Smooth muscle cell of the brain vasculature (primary cell): ENCODE measurements at places on chromosomes 12 and 14.

- DNase-seq, result no peak
Measured at GRCh38 chr14:99067141-99067920, 204.7 kb downstream of the BCL11B start.

DNA sequence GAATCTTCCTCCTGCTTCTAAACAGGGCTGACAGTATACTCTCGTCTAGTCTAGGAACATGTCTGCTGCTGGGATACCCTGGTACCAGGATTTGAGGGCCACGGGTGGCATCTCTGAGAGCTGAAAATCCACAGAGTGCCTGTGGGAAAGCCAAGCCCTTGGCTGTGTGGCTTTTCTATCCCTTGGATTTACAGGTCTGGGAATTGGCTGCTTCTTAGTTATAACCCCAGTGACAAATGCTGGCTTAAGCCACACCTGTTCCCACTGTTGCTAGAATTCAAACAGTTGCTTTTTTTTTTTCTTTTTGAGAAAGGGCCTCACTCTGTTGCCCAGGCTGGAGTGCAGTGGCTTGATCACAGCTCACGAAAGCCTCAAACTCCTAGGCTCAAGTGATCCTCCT, 14.3 kb upstream of the RIN3 start:
- no peak for DNase-seq

GRCh38 chr14:105468621-105469241, 5.9 kb upstream of the CRIP2 start:
- no peak for DNase-seq

- no peak for DNase-seq
Measured at GRCh38 chr12:114444422-114445279, 38.7 kb upstream of the TBX5 start.

DNA sequence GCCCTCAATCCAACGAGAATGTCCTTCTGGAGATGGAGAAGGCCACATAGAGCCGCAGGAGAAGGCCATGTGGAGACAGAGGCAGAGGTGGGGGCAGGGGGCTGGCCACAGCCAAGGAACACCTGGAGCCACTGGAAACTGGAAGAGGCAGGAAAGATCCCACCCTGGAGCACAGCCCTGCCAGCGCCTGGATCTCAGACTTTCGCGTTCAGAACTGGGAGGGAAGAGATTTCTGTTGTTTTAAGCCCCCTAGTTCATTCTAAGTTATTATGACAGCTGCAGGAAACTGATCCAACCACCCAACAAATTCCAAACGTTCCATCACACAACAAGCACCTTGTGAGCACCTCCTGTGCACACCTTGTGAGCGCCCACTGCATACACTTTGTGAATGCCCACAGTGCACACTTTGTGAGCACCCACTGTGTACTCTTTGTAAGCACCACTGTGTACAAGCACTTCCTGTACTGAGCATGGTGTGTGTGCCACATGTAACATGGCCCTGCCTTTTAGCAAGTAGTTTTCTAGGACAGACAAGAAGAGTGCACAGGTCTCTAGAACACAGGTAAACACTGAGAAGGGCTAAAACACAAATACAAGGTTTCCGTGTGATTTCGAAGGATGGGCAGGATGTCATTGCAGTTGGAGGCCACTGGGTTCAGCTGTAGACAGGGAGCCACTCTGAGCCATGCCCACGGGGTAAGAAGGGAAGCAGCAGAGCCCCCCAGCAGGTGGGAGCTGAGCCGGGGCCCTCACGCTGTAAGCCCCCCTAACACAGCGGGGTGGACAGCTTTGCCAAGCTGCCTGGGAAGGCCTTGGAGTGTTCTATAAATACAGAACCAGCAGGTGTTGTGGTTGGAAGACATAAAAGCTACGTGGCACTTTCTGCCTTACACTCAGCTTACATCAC, 15.4 kb downstream of the RIMBP2 start:
- DNase-seq, result no peak

DNA sequence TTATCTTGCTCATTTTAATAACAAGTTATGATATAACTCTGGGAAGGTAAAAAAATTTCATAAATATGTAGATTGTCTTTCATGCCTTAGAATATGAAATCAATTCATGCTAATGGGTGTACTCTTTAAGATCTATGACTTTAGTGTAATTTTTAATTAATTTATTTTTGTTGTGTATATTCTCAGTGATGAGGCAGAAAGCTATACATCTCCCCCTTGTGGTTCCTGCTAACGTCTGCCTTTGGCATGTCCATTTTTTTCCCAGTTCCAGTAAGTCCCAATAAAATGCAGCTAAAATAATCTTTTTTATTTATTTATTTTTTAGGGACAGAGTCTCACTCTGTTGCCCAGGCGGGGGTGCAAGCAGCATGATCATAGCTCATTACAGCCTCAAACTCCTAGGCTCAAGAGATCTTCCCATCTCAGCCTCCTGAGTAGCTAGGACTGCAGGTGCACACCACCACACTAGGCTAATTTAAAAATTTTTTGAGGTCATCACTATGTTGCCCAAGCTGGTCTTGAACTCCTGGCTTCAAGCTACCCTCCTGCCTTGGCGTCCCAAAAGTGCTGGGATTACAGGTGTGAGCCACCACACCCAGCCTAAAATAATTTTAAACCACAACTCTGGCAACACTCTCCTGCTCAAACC, 3.3 kb upstream of the CHURC1 start:
- peak; percentile 7 for DNase-seq

DNA sequence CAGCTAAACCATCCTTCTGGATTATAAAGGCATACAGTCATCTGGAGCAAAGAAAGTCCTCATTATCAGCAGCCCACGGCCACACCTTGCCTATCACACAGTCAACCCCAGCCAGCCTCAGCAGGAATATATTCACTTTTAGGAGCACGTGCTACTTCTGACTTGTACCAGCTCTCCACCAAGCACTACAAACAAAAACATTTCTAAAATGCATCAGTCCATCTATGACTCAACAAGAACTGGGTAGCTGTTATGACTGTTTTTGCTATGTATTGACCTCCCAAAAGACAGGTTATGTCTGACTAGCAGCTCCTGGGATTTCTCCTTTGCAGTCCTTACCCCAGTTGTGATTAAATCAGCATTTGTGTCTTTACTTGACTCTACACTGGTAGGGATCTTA, 31.2 kb downstream of the NUAK1 start:
- no peak for DNase-seq

GRCh38 chr14:51293149-51293911, 53.3 kb downstream of the TMX1 start:
- DNase-seq, result no peak

DNA sequence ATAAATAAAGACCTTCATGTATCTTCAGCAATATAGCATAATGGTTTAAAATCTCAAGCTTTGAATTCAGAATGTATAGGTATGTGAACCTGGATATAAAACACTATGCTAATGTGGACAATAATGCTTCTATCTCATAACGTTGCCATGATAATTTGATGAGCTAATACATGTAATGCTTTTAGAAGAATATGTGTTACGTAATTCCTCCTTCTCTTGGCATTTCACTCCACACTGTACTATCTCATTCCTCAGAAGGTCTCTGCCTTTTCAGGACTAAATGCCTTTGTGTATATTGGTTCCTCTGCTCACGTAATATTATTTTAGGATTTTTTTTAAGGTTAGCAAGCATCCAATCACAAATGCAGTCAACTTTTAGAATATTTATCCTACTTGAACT, 86.5 kb downstream of the FOXA1 start:
- no peak for DNase-seq

DNA sequence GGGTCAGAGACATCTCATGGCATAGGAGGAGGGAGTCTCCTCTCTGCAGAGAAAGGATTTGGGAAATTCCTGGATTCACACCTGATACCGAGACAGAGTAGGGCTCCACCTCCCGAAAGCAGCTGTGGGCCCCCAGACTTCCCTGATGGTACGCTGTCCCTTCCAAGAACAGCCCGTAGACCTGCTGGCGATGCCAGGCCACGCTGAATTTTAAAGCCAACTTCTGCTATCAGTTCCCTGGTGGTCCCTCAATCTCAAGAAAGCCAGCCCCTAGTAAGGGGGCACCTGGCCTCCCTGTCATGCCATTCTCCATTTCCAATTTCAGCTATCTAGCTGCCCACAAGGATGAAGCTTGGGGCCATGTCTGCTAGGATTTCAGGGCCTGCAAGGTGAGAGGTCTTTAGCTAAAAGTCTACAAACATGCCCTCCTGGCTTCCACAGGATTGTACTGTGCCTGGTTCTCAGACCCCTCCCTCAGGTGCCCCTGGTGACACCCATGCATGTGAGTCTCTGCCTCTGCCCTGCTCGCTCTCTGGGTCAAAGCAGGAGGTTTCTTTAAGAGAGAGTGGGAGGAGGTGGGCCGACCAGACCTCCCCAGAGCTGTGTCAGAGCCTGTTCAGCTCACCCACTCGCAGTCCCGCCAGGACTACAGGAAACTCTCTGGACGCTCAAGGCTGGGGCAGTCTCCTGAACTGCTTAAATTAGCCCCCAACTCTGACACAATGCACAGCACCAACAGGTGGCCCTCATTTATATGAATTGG, 30.5 kb downstream of the ANO2 start:
- no peak for DNase-seq

- no peak for DNase-seq
Measured at GRCh38 chr12:69608114-69608513, 2.6 kb downstream of the LRRC10 start.

DNA sequence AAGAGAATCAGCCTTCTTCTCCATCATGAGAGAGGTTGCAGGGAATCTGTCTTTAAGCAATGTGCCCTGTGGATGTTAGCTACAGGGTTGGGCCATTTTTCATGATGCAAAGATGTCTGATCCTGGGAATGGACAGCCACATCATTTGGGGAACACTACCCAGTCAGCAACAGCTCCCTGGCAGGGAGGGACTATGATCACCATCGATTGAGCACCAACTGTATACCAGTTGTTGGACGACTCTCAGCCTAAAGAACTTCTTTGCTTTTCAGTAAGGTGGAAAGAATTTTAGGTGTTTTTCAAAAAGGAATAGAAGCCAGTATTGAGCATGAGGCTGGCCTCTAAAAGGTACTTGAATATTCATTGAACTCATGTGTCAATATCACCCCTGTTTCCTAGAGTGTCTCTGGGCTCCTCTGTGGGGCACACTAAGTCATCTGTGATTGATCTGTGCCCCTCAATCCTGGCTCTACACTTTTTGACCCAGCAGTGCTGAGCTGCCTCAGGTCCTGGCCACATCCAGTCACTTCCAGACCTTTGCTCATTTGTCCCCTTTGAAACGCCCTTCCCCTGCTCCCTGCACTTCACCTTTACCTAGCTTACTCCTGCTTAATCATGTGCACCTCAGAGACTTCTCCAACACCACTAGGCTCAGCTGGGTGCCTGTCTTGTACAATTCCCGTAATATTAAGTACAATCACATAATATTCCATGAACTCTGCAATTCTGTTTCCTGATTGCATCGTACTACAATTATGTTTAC, 2.2 kb upstream of the CLMN start:
- DNase-seq, result no peak

GRCh38 chr12:18578191-18578590, 159.6 kb downstream of the PLCZ1 start:
- DNase-seq, result no peak

- no peak for DNase-seq
Measured at GRCh38 chr12:127416796-127417195, 850.2 kb upstream of the TMEM132C start.

- no peak for DNase-seq
Measured at GRCh38 chr14:49896966-49897365, 4.1 kb downstream of the ARF6 start.

DNA sequence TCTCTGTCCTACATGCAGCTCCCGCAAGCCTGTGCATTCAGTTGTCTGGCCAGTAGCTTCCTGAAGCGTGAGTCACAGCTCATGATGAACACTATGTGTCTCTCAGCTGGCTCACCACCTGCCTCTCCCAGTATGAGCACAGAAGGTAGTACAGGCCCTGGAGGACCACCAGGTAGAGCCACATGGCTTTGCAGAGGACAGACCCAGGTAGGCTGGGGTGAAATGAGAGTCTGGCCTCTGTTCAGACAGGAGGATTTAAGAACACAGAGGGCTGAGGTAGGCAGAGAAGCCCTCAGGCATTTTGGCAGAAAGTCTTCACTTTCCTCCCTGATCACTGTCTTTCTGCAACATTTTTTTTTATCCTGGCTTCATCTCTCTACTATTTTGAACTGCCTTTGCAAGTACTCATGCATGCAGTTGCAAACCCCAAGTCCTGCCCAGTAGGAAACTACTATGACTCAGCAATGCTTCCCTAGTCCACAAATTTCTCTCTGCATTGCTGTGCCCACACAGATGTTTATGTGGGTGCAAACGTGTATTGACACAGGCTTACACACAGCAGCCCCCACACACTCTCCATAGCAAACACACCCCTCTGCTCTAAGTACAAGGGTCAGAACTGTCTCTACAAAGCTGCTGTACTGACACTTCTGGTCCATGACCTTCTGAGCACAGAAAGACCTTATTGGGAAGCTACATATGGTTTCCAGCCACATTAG, 7.2 kb upstream of the SDR9C7 start:
- DNase-seq, result peak; percentile 21

- no peak for DNase-seq
Measured at GRCh38 chr12:24945845-24946244, 3.1 kb downstream of the BCAT1 start.

DNA sequence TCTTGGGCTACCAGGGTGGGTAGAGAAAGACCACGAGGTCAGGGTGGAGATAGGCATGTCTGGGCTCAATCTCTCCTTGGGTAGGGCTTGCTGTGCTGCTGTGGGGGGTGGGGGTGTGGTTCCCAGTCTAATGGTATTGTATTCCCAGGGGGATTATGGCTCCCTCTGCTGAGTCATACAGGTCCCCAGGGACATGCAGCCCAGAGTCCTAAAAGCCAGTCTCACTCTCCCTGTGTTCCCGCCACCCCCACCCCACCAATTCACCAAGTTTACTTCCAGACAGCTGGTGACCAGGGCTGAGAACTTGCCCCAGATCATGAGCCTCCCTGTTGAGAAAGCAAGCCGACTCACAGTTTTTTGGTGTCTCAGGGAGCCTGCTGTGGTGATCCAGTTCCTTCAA, 367.6 kb downstream of the C12orf75 start:
- DNase-seq, result no peak
